ENCODE measurements at places on chromosomes 7 and 10. TPM values are rescaled to one million over a fixed set of nuclear protein-coding genes. Genes with fewer than 3 reads are reported as not detected.

DNA sequence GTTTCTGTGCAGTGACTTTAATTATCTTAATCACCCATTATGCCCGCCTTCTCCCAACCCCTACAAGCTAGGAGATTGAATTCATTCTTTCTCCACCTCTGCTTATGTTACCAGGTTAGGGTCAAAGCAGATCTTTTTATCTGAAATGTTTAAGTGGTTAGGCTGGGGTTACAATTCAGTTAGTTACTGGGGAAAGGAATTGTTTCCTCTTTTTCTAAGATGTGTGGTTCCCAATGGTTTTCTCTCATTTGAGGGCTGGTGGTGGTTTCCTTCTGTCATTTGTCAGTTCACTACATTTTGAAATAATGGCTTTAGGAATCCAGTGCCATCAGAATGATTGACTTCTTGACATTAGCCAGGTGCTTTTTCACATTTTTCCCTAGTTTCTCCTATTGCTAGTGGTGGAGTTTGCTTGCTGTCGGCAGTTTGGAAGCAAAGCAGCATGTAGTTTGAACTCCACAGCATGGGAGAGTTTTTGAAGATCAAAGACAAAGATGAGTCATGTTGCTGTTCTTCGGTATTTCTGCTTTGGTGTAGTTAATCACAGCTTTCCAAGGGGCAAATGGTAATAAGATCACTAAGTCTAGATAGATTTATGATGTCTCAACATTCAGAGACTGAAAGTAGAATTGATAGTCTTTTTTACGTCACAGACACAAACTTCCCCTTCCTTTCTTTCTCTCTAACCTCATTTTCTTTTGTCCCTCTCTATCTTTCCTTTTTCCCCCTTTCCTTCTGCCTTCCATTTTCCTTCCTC lies 168.2 kb downstream of the SND1 start:
- no peak for DNase-seq

DNA sequence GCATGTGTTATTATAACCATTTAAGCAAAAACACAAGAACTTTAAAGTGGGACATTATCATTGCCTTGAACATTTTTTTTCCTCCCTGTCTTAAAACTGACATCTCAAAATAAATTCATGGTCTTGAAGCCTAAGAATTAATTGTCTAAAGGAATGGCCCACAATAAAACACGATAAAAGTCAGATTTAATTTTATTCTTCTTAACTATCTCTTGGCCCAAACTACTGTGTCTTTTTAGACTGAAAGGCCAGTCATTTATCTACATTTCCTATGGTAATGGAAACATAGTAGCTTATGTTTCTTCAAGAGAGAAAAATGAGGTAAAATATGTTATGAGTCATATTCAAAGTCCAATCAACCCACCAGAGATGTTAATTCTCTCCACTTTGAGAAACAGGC lies 24.4 kb upstream of the ETV1 start:
- DNase-seq: no peak

GRCh38 chr10:3784510-3785250 lies at the start of gene KLF6:
Gene KLF6, minus strand, starts transcription at chr10:3785209. Its CDS starts 195 bp downstream, at chr10:3785014.
- no peak for DNase-seq

- peak; percentile 33 for DNase-seq
These were observed 8.1 kb downstream of the CNPY1 start for GRCh38 chr7:155538293-155538692.

- no peak for DNase-seq
These were observed 136.6 kb downstream of the LRRC4 start for GRCh38 chr7:127894588-127894987.

GRCh38 chr7:143205560-143206293 lies 16.1 kb upstream of the TAS2R40 start:
- no peak for DNase-seq

DNA sequence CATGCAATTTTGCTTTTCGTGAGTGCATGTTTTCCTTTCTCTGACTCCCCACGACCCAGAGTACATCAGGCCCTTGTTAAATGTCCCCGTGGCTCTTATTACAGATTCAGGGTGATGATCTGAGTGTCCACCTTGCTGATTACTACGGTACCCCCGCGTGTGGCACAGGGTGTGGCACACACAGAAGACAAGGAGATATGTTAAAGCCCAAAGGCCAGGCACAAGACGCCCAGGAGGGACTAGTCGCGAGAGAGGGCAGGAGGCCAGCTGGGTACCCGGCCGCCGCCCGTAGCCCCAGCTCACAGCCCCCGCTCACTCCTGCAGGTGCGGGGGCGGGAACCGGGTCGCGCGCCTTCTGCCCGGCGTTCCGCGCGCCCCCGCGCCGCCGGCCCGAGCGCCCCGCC lies 281 bp upstream of the EXOC6 start:
- DNase-seq: no peak

GRCh38 chr10:63308628-63309027 lies 157.1 kb downstream of the JMJD1C start:
- DNase-seq: no peak

DNA sequence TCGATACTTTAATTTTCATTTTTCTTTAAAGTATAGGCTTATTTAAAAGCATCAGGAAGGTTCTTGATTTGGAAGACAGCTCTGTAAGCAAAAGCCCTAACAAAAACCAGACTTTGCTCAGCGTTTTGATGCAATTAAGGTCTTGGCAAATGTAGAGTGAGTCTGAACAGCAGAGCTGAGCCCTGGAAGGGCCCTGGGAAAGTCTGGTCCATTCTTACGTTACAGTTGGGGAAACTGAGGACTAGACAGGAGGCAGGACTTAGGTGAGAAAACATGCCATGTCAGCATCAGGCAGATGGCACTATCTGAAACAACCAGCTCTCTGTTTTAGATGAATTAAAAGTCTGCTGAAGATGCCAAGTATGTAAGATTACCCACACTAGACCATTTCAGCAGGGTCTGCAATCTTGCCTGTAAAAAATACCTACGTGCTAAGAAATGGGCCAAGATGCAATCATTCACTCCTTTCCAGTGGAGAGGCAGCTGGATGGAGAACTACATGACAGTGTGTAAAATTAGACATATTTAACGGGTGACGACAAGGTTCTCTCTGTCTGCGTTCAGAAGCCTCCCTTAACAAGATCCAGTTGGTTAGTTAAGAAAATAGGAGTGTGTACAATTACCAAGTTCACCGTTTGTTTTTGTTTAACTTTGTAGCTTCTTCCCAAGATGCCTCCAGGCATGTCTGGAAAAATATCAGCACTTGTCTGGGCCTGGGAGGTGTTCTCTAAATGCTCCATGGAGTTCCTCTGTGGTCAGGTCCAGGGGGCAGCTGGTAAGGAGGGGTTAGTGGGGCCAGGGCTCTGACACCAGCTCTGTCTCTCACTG lies 502.3 kb upstream of the ZMIZ1 start:
- no peak for DNase-seq

DNA sequence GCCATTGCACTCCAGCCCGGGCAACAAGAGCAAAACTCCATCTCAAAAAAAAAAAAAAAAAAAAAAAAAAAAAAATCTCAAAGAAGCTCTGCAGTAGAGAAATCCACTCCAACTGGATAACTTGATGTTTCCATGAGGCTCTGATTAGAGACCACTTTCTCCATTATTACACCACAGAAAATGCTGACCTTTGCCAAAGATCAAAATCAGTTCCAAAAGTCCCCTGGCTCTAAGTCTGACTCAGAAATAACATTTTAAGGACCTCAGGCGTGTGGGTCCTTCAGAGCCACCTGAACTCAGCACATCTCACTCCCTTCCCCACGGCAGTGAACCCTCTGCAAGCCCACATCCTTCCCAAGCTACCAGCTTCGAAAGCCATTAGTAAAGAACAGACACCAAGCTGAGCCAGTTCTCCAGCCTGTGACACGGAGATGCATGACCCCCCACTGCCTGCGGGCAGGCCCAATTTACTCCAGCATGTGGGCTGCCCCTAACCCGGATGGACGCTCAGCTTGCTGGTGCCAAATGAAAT lies 13.8 kb upstream of the TMEM120A start:
- no peak for DNase-seq

- no peak for DNase-seq
These were observed 386 bp upstream of the EIF4EBP2 start for GRCh38 chr10:70403483-70404035.

GRCh38 chr7:153381275-153382040 lies 621.9 kb downstream of the ACTR3B start:
- peak; percentile 10 for DNase-seq

- DNase-seq: no peak
These were observed 49.5 kb upstream of the PITRM1 start for GRCh38 chr10:3222068-3222467.

GRCh38 chr7:121945480-121946236 lies 72.7 kb downstream of the PTPRZ1 start:
- no peak for DNase-seq

The C10orf67 gene
- not detected for total RNA-seq

The STRIP2 gene
- 6.5 TPM for total RNA-seq

The SLC26A4 gene
- 0.09 TPM for total RNA-seq

The PPP2R2D gene
- 28.7 TPM for total RNA-seq

The GPR146 gene
- total RNA-seq: 0.92 TPM

The KLLN gene
- total RNA-seq: 0.52 TPM

The RNF32 gene
- 1.3 TPM for total RNA-seq

The TRDMT1 gene
- 11.7 TPM for total RNA-seq

The VSTM4 gene
- 0.71 TPM for total RNA-seq

The OR2A12 gene
- total RNA-seq: not detected

The SUN3 gene
- total RNA-seq: not detected
